ENCODE measurements at places on chromosomes 13 and 19.

GRCh38 chr19:4174213-4174894, 8.0 kb downstream of the SIRT6 start:
- no peak for DNase-seq

- no peak for DNase-seq
Measured at GRCh38 chr13:81458170-81458569, 1117.2 kb upstream of the SPRY2 start.

DNA sequence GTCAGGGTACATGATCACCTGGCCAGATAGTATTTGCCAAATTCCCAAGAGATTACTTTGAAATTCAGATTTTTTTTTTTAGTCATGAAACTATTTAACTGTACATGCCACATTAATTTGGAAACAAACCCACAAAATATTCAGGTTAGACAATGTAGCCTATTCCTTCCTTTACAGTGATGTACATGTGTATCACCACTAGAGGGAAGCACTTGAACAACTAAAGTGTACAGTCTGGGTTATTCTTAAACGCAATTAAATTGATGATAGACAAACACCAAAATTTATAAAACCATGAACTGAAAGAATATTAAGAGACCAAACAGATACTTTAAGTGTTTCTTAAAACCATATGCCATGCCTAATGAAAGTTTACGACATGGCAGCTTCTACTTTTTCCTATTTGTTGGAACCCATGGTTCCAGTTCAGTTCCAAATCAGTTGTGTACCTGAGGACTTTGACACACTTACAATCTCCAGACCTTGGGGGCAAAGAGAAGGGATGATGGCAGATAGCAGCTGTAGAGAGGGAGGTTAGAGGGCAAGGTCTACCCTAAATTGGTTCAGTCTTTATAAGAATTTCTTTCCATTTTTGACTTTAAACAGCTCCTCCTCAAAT, 52.8 kb downstream of the TNFSF13B start:
- DNase-seq: no peak

- no peak for DNase-seq
Measured at GRCh38 chr13:36450534-36450933, 18.2 kb downstream of the CCNA1 start.

GRCh38 chr13:106722620-106723019, 154.7 kb upstream of the ARGLU1 start:
- no peak for DNase-seq

GRCh38 chr19:45153339-45154063, 7.3 kb downstream of the NKPD1 start:
- no peak for DNase-seq

GRCh38 chr19:46381756-46382345, 31.5 kb downstream of the CCDC8 start:
- no peak for DNase-seq

DNA sequence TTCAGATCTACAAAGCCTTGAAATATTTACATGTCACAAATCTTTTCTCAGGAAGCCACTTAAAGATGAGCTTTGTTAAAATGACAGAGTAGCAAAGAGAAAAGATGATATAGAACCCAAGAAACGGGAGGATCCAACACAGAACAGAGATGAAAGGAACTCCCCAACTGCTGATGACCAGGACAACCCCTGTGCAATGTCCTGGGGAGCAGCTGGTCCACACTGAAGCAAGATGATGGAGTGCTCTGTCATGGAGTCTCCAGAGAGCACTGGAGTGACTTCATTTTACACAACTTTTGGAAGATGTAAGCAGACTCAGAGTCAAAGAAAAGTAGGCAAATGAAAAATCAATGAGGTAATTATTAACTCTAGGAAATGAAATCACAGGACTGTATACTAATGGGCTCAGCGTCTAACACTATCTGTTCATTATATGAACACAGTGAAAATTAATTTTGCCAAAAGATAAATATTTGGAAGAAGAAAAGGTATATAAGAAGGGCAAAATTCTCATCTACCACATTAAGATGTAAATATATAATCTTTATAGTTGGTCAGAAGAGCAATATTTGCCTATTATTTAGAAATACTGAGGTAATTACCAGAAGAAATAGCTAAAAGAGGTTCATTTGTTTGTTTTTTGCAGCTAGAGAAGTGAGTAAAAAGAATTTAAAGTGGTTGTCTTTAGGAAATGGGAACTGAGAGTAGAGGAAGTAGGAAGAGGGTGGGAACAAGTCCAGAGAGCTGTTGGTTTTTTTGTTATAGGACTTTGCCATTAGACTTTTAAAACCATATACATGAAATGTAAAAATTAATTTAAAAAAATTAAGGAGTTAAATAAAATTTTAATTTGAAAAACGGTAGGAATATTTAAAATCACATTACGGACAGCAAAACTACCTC, 30.5 kb downstream of the MTRF1 start:
- DNase-seq: no peak

DNA sequence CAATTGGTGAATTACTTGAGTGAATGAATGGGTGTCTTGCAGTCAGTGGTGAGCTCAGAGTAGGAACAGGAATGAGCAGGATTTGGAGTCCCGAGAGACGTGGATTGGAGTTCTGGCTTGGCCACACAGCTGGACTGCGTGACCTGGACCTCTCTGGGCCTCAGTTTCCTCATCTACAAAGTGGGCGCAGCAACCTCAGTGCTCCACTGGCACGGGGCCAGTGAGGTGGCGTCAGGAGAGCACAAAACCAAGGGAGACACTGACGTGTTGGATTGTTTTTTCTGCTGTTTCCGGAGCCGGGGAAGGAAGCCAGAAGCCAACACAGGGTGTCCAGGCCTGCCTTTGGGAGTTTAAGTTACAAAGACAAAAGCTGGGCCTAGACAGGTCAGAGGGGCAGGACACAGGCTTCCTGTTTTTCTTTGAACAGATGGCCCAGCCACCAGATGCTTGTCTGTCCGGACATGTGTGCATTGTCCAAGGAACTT, 6.5 kb upstream of the DOCK6 start:
- DNase-seq: no peak

DNA sequence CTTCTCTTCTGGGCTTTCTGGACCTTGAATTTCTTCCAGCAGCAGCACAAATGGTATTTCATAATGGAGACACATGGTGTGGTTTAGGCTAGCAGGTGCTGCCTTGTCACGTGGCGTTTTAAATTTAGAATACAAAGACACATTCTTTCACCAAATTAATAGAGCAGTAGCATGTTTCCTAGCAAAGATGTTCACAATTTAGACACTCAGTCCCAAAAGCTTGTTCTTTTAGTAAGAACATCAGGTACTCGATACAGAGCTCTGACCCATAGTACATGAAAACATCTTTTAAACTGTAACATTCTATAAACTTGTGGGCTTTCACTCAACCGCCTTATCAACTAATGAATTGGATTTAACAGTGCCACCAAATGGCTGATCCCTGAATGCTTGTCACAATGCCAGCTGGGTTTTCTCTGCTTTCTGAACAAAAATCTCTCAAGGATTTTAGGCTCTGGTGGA, 290.1 kb downstream of the DCLK1 start:
- DNase-seq: no peak

DNA sequence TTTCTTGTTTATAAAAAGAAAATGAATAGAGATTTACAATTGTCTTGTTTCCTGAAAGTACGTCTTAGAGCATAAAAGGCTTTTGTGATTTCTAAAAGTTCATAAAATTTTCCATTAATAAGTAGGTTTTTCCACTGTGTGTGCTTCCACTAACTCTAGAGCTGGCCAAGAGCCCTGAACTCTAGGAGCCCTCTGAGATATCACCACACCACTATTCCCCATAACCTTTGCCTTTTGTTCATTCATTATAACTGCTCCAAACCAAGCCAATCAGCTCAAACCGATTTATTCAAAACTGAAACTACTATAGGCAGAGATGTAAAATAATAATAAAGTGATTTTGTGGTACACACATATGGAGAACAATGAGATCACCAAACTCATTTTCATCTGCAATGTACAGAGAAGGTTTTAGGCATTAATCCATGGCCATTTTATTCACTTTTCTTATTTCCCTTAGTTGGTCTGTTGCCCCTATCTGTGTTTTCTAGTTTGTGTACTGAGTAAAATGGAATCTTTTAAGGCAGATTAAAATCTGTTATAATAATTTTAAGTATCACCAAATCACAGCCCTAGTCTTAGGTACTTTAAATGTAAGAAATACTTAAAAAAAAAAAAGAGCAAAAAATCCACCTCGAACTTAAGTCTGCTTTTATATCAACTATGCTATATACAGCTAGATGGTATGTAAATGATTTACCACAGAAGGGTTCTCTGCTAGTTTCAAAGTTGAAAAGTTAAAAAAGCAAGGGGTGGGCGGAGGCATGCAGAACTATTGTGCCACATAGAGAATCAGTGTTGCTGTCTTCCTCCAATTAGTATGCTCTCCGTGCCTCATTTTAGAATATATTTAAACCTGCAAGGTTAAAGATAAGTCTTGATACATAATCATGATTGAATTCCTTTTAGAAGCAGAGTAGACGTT, 311.3 kb downstream of the KLF12 start:
- no peak for DNase-seq

GRCh38 chr13:23212671-23213070, 31.9 kb downstream of the SGCG start:
- no peak for DNase-seq

DNA sequence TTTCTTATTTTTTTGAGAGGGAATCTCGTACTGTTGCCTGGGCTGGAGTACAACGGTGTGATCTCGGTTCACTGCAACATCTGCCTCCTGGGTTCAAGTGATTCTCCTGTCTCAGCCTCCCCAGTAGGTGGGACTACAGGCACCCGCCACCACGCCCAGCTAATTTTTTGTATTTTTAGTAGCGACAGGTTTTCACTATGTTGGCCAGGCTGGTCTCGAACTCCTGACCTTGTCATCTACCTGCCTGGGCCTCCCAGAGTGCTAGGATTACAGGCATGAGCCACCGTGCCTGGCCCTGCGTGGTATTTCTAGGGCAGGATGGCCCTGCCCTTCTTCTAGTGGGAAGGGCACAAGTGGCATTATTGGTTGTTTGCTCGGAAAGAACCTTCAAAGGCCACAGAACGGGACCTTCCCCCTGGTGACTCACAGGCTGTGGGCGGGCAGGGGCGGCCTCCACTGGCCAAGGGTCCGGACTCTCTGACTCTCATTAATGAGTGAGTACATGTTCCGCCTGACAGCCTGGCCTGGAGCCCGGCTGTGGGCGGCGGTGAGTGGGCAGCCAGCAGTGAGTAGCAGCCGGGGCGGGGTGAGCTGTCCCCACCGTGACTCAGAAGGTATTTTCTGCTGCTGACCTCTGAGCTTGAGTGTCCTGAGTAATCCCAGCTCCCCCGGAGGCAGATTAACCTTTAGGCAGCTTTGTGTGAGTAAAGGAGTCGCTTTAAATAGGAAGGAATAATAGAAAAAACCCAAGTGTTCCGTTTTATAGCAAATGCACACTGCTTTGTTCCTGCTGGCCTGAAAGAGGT, 5.1 kb downstream of the DOT1L start:
- DNase-seq: peak; percentile 45

DNA sequence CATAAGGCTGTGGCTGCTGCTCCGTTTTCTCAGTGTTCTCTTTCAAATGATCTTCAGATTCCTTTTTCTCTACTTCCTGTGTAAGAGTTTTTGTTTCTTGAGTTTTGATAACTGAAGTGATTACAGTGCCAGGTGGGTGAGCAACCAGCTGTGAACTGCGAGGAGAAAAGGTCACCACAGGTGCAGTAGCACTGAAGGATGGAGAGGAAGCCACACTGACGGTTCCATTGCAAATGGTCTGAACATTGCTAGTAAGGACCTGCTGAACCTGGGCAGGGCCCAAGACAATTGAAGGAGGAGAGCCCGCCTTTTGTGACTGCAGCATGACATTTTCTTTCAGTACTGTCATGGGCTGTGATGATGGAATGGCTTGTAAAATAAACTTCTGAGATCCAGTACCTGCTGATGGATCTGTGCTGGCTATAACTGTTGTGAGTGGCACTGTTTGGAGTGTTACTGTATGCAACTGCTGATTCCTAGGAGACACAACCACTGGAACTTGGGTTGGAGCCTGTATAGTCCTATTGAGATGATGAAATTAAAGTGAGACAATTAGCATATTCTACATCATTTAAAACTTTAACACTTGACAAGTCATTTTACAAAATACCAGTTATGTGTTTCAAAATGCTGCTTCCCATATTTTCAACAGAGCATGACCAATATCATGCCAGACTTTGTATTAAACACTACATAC, 85.5 kb downstream of the ELF1 start:
- no peak for DNase-seq

DNA sequence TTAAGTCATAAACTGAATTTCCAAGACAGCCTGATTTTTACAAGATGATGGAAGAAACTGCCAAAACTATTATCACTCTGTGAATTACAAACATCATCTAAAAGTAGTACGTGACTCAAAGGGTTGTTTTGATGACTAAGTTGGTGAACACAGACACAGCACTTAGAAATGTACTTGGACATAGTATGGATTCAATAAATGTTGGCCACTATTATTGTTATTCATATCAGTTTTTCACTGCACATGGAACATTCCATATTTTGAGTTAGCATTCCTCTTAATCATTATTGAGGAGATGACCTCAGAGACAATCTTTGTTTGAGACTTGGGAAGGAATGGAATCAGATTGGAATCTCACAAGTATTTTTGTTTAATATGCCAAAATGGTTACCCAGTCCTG, 172.9 kb downstream of the OXGR1 start:
- DNase-seq: no peak

GRCh38 chr19:50420808-50421207, 2.1 kb downstream of the SPIB start:
- DNase-seq: no peak

DNA sequence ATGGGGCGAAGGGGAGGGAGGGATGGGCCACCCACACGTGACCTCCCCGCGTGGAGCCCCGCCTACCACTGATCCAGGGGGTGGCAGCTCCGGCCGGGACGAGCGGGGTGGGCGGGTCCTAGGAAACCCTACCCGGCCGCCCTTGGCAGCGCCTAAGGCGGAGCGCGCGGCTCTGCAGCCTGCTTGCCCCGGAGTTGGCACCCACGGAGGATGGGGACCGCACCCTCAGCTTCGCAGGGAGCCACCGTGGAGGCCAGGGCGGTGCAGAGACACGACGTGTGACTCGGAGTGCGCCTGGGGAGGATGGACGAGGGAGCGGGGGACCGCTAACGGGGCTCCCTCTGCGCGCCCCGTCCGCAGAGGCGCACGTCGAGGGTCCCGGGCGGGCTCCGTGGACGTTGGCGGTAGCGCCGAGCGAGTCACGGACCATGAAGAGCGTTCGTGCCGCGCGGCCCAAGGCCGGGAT, at the start of gene RGS9BP:
Gene RGS9BP, plus strand, starts transcription at position 129 of the 466 bp plus-strand sequence. CDS start 416 bp downstream, outside the sequence.
- peak; percentile 45 for DNase-seq

GRCh38 chr13:70520275-70521036, 412.2 kb upstream of the KLHL1 start:
- DNase-seq: no peak

DNA sequence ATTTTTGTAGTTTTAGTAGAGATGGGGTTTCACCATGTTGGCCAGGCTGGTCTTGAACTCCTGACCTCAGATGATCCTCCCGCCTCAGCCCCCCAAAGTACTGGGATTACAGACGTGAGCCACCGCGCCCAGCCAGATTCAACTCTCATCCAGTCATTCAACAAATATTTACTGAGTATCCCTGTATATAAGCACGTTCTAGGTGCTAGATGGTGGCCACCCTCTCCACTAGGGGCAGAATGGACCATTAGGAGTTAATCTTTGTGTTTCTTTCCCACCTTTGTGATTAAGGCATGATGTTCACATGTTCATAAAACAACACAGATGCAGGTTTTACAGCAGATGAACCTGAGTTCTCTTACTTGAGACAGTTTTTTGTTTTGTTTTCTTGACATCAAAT, 7.3 kb downstream of the SHKBP1 start:
- no peak for DNase-seq

Data from stimulated activated CD8-positive, alpha-beta memory T cell treated with anti-CD3 and anti-CD28 coated beads, Interleukin-12 subunit alpha, Interleukin-12 subunit beta, amount 100 ng/mL, for 1 hour (primary cell).